ENCODE measurements at places on chromosomes 3 and 15.
A peak's percentile ranks its signal among the peaks of the same experiment; 100 is the strongest.

DNA sequence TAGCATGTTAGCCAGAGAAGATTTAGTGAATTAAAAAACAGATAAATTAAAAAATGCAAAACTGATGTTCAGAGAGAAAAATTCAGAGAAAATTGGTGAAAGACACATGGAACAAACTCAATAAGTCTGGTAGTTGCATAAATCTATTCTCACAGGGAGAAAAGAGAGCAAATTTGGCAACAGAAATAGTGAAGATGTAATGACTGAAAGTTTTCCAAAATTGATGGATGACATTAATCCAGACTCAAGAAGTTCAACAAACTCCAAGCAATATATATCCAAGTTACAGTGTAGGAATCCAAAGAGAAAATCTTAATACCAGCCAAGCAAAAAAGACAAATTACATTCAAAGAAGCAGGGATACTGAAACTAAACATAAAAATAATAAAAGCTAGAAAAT lies 302.7 kb upstream of the ARPP21 start:
- H3K27ac ChIP-seq, result no peak overlapping the region
- DNase-seq, result no peak
- H3K36me3 ChIP-seq, result no peaks in the 10 kb centered on the region
- H3K4me3 ChIP-seq, result no peak overlapping the region

DNA sequence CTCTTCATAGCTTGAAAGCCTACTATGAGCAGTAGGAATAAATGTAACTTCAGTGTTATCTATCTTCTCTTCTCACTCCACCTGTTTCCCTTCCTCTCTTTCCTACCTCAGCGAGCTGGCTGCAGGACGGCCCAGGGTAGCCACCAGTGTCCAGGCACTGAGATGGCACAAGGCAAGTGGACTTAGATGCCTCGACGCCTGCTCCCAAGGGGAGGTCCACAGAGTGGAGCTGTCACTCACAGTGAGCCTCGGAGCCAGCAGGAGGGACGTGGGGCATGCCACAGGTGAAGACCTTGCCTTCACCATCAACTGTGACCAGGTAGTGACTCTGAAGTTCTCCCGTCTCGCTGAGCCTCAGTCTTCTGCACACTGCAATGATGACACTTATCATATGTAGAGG lies 88.2 kb downstream of the PCSK6 start:
- no peaks in the 10 kb centered on the region for H3K27me3 ChIP-seq
- no peak for DNase-seq
- H3K36me3 ChIP-seq, result peaks cover 6% of the 10 kb centered on the region
- no peaks in the 10 kb centered on the region for H3K4me1 ChIP-seq
- no peak overlapping the region for H3K27ac ChIP-seq
- no peak overlapping the region for H3K4me3 ChIP-seq

- no peaks in the 10 kb centered on the region for H3K36me3 ChIP-seq
- H3K4me1 ChIP-seq, result peaks cover 9% of the 10 kb centered on the region
- H3K27me3 ChIP-seq, result peaks cover 27% of the 10 kb centered on the region
- DNase-seq, result peak; percentile 15
Observed at GRCh38 chr3:71786217-71786549, 1.2 kb upstream of the PROK2 start.

DNA sequence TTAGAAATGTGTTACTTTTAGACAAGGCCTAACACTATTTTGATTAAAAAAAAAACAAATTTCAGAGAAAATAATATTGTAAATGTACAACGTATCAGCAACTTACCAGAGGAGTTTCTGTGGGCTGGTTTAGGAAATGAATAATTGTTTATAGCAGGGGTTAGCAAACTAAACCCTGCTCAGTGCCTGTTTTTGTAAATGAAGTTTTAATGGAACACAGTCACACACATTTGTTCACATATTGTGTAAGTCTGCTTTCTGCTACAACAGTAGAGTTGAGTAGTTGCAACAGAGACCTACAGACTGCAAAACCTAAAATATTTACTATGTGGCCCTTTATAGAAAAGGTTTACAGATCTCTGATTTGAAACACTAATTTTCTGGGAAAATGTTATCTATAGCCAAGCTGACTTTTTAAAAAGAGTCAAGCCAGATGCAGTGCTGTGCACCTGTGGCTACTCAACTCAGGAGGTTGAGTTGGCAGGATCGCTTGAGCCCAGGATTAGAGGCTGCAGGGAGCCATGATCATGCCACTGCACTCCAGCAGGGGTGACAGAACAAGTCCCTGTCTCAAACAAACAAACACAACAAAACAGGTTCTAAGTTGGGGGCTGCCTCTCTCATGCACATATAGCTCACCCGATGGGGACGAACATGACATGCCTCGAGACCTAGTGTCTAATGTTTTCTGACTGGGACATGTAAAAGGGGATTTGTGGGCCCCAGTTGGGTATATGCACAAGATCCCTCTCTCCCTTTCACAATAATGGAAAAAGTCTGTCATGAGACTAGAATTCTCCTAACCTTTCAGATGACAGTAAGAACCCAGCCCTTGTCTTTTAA lies 182.5 kb downstream of the TNIK start:
- no peak overlapping the region for H3K27ac ChIP-seq
- H3K4me1 ChIP-seq, result no peaks in the 10 kb centered on the region
- DNase-seq, result no peak
- no peak overlapping the region for H3K4me3 ChIP-seq
- H3K27me3 ChIP-seq, result no peaks in the 10 kb centered on the region
- no peaks in the 10 kb centered on the region for H3K36me3 ChIP-seq

DNA sequence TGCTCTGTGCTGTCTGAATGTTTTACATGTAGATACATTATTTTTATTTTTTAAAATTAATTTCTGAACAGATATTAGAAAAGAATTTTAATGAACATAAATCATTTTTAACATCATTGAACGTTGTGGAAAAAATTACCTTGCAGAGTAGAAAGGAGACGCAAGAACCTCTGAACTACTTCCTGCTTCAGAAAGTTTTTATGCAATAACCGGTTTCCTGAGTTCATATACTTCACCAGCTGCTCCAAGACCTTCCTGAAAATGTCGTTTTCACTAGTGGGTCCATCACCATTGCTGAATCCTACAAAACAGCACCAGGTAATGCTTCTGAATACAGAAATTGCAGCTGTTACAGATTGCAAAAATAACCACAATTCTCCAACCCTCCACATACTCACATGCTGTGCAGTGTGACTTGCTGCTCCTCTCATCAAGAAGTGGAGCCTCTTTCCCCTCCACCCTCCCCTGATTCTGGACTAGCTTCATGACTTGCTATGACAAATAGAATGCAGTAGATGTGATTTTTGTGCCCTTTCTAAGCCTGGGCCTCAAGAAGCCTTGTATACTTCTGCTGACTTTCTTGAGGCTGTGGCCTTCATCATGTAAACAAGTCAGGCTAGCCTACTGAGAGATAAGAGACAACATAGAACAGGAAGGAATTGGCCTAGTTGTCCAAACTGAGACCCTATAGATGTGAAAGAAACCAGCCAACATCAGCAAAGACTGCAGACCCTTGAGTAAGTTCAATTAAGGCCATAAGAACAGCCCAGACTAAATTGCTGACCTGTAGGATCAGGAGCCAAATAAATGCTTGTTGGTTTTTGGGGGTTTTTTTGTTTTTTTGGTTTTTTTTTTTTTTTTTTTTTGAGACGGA lies 80.4 kb downstream of the TRANK1 start:
- H3K36me3 ChIP-seq, result no peaks in the 10 kb centered on the region
- no peak for DNase-seq
- no peaks in the 10 kb centered on the region for H3K4me1 ChIP-seq
- no peak overlapping the region for H3K4me3 ChIP-seq
- H3K27me3 ChIP-seq, result peaks cover 7% of the 10 kb centered on the region

GRCh38 chr3:64187065-64187959 lies 38.0 kb downstream of the PRICKLE2 start:
- peaks cover 20% of the 10 kb centered on the region for H3K4me1 ChIP-seq
- no peaks in the 10 kb centered on the region for H3K36me3 ChIP-seq
- no peak overlapping the region for H3K27ac ChIP-seq
- no peaks in the 10 kb centered on the region for H3K27me3 ChIP-seq
- no peak for DNase-seq

DNA sequence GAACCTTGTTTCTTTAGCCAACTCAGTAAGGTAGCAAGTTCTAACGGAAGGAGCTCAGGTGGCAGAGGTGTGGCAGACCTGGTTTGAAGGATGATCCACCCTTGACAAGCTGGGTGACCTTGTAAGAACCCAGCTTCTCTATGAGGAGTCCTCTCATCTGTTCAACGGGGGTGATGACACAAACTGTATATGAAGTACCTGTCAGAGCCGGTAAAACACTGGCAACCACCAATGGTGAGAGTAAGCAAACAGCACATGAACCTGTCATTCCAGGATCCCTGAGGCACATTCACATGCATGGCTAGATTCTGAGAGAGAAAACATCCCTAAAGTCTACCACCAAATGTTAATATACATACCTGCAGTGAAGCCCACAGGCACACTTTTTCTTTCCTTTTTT lies 2.4 kb downstream of the SCAP start:
- H3K4me1 ChIP-seq, result peaks cover 3% of the 10 kb centered on the region
- H3K36me3 ChIP-seq, result no peaks in the 10 kb centered on the region
- H3K4me3 ChIP-seq, result no peak overlapping the region
- H3K27me3 ChIP-seq, result no peaks in the 10 kb centered on the region
- DNase-seq, result no peak

GRCh38 chr3:151281671-151282324 lies 3.5 kb upstream of the P2RY14 start:
- no peak overlapping the region for H3K4me3 ChIP-seq
- no peaks in the 10 kb centered on the region for H3K36me3 ChIP-seq
- DNase-seq, result no peak
- no peaks in the 10 kb centered on the region for H3K4me1 ChIP-seq
- H3K27me3 ChIP-seq, result no peaks in the 10 kb centered on the region

Measured in neuronal stem cell (in vitro differentiated cells).